Cardiac muscle cell (in vitro differentiated cells and primary cell): ENCODE measurements at places on chromosomes 6 and 20. TPM values are rescaled to one million over a fixed set of nuclear protein-coding genes. Genes with fewer than 3 reads are reported as not detected.

DNA sequence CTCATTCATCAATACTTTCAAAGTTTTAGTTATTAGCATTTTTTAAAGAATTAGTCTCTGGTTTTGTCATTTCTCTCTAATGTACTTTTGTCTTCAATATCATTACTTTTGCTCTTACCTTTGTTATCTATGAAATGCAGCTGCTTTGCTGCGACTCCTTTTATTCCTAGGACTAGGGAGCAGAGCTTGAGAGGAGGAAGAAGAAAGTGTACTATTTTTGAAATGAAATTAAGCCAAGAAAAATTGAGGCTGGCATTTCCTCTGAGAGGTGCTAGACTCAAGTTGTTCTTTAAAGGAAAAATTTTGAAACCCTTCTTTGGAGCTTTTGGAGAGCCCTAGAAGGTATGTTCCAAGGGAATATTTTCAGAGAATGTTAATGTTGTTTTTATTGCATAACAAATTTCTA, 48.3 kb upstream of the MRAP2 start:
- DNase-seq: no peak

- peak; percentile 40 for DNase-seq
Measured at GRCh38 chr6:39425346-39426072, 103.0 kb upstream of the KCNK16 start.

GRCh38 chr6:105468850-105469249, 66.0 kb upstream of the PREP start:
- DNase-seq: no peak

DNA sequence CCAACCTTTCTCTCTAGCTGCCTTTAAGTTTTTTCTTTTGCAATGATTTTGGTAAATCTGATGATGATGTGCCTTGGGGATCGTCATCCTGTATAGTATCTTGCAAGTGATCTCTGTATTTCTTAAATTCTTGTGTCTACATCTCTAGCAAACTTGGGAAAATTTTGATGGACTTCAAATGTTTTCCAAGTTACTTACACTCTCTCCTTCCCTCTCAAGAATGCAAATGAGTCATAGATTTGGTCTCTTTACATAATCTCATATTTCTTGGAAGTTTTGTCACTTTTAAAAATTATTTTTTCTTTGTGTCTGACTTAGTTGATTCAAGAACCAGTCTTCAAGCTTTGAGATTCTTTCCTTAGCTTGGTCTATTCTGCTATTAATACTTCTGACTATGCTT, 176.4 kb downstream of the TBC1D32 start:
- DNase-seq: peak; percentile 30

DNA sequence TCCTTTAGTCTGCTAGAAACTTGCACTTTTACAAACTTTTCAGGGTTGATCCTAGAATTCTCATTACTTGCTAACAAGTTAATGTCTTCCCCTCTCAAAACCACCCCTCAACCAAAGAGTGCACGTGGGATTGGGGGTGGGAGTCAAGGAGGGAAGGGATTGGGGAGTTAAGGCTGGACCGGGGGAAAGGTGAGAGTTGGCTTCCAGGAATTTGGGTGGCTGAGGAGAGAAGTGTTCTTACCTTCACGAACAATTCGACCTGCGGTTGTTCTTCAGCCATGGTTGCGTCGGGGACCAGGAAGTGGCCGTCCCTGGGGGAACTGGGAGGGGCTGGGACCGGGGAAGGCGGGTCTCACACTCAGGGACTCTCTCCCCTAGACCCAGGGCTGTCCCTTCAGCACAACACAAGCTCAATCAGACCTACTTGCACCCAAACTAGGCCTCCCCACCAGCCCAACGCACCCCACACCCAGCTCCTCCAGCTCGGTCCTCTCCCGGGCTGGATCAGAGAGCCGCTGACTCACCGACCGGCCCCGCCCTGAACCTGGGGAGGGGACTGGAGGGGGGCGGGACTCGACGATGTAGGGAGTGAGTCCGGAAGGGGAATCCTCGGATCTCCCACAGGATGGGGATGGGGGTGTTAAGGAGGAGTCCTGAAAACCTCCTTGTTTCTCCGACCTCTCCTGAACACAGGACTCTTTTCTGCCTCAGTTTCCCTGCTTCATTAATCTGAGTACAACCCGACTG, at the start of gene CLIC1:
TSS of gene CLIC1 (minus strand) at position 510 of the 747 bp plus-strand sequence. CDS start at position 280, 230 bp downstream.
- DNase-seq: peak; percentile 71

GRCh38 chr6:19851241-19852089, 14.3 kb downstream of the ID4 start:
- peak; percentile 88 for DNase-seq

- no peak for DNase-seq
Measured at GRCh38 chr6:132053511-132053910, 102.3 kb upstream of the CCN2 start.

PCK1 gene
- 0.64 TPM in 1 of 2 replicates, not detected in the other for polyA plus RNA-seq

PHACTR3 gene
- 0.55 and 19.6 TPM in 2 replicates for polyA plus RNA-seq

WFDC5 gene
- not detected in 2 replicates for polyA plus RNA-seq

TUBB2B gene
- polyA plus RNA-seq: 27.9 and 29.8 TPM in 2 replicates

NINL gene
- polyA plus RNA-seq: 26.4 and 36.1 TPM in 2 replicates
